ENCODE measurements at places on chromosomes 2 and 18. TPM values are rescaled to one million over a fixed set of nuclear protein-coding genes. Genes with fewer than 3 reads are reported as not detected.

The VAMP5 gene
- 69.5 TPM for total RNA-seq

The FEV gene
- total RNA-seq, result not detected

The PJVK gene
- total RNA-seq, result 4.3 TPM

The ACTG2 gene
- 4.1 TPM for total RNA-seq

The CYTIP gene
- not detected for total RNA-seq

The TMEM247 gene
- not detected for total RNA-seq

The NYAP2 gene
- not detected for total RNA-seq

The CNGA3 gene
- total RNA-seq, result under 0.01 TPM

GRCh38 chr2:235007664-235008457 is 56.0 kb downstream of the SH3BP4 start:
- no peak for DNase-seq

- no peak for DNase-seq
Observed at GRCh38 chr2:162013514-162014475, 60.2 kb downstream of the DPP4 start.

GRCh38 chr2:196336207-196336606 is 164.8 kb upstream of the STK17B start:
- DNase-seq, result peak; percentile 65

- DNase-seq, result peak; percentile 83
Observed at GRCh38 chr2:237073552-237073951, 12.1 kb upstream of the COPS8 start.

- DNase-seq, result peak; percentile 77
Observed at GRCh38 chr18:57807336-57808117, 4.4 kb upstream of the ATP8B1 start.

GRCh38 chr2:71720283-71720560 is 266.9 kb downstream of the DYSF start:
- DNase-seq, result no peak

DNA sequence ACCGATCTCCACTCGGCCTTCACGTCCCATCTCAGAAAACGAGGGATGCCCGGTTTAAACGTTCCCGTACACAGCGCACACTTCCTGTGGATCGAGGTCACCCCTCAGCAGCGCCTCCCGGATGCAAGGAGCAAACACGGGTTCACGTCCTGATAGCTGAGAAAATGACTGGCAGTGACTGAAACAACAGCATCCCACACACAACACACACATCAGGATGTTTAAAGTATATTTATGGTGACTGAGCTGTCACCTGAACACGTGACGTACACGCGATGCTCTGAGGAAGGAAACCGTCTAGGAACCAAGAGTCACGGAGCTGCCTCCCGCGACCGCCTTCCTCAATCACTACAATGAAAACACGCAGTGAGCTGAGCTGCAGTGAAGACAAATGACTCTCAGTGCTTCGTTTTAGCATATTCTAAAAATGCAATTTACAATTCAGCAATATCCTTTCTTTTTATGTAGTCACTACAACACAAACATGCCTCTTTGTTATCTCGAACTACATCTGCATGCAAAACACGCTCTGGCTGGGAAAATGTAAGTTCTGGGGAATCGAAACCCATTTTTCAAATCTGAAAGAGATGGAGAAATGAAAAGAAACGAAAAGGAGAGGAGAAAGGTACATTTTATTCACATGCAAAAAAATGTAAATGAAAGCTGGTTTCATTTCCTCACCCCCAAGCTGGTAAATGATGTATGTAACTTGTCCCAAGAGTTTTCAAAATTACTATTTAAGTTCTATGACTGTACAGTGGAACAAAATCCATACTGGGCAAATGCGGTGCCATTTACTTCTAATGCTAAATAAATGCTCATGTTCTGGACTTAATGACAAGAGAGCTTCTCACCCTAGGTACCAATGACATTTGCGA is 19.8 kb downstream of the HDAC4 start:
- no peak for DNase-seq

DNA sequence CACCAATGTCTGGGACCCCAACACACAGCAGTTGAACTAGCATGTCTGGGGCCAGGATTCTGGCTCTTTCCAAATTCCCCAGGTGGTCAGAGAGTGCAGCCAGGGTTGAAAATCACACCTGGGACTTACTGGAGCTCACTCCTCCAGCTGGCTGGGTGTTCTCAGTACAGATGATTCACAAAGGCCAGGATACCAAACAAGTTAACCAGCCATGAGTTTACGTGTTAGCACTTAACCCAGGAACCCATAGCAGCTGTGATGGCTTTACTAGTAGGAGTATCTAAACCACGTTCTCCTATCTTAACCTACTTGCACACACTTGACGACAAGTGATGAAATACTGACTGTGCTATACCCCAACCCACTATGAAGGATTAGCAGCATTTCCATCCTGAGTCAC is 222.8 kb downstream of the FBXO15 start:
- DNase-seq, result peak; percentile 44

GRCh38 chr2:26245810-26246209 is 1.1 kb downstream of the HADHB start:
- DNase-seq, result peak; percentile 24

DNA sequence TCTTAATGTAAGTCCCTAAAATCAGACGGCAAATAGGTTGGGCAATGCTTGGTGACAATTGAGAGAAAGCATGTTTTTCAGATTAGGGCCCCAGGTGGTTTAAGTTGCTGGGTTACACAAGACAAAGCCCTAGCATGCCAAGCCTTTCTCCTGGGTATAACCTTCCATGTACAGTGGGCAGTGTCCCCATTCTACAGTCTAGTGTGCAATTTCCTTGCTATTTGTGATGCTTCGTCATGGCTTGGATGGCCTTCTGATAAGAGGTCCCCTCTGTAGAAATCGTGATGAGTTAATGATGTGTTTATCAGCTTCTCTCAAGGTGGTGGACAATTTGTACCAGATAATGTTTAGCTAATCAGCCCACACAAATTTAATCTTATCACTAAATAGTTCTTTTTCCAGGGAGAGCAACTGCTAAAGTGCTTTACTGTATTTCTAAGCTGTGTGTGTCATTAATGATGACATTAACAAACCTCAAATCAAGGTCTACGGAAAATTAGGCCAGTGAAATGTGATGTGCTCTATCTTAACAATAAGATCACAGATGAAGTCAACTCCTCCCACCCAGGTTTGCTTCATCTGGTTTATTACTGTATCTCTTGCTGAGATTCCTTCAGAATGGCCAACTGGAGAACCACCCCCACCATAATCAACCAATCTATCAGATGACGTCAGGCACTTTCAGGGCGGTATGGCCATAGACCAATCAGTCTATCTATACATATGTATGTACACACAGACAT is 61.7 kb downstream of the PLB1 start:
- no peak for DNase-seq

DNA sequence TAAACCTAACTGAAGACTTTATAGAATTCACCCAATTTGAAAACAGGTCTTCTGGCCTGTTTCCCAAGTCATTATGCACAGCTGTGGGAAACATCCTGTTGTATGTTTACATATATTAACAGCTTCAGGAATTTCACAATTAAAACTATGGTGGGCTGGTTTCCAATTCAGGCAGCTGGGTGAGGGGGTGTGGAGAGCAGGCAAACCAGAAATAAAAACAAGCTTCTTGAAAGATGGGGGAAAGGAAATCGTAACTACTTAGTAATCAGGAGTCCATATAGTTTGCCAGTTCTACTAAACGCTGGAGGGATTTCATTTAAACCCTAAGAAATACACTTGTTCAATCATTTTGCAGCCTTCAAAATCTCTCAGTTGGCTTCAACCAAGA is 22.8 kb downstream of the ATP8B1 start:
- peak; percentile 77 for DNase-seq

GRCh38 chr2:63614448-63614968 is 25.7 kb downstream of the MDH1 start:
- no peak for DNase-seq
